ENCODE measurements at places on chromosomes 2 and 18. TPM values are rescaled to one million over a fixed set of nuclear protein-coding genes. Genes with fewer than 3 reads are reported as not detected.

TRIM43 gene
- total RNA-seq = not detected

CFAP53 gene
- 0.07 TPM for total RNA-seq

CYP1B1 gene
- total RNA-seq = not detected

IKZF2 gene
- 0.86 TPM for total RNA-seq

SERPINB2 gene
- 0.11 TPM for total RNA-seq

EMILIN1 gene
- 9.7 TPM for total RNA-seq

SLC16A14 gene
- not detected for total RNA-seq

All from HepG2 (cell line).